Activated CD8-positive, alpha-beta memory T cell treated with anti-CD3 and anti-CD28 coated beads for 4 hours (primary cell): ENCODE measurements at places on chromosomes 4 and X.

GRCh38 chr4:182233310-182234090 lies 9.7 kb upstream of the TENM3 start:
- DNase-seq = no peak

DNA sequence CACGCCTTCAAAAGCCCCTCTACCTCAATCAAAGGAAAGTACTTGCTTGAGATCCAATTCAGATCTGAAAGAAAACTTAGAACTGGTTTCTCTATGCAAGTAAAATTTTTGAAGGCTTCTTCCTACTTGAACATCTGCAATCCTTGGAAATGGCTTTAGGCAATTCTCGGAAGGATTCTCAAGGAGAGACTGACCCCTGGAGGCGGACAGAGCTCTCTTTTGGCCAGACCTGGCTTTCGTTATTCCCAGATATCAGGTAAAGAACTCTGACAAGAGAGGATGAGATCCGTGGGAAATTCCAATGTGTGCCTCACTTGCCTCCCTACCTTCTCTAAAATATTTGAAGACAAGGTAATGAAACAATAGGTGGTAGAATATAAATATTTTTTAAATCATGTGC lies 670.3 kb upstream of the FAM241A start:
- no peak for DNase-seq

- no peak for DNase-seq
Observed at GRCh38 chr4:14850455-14851097, 151.7 kb upstream of the CPEB2 start.

DNA sequence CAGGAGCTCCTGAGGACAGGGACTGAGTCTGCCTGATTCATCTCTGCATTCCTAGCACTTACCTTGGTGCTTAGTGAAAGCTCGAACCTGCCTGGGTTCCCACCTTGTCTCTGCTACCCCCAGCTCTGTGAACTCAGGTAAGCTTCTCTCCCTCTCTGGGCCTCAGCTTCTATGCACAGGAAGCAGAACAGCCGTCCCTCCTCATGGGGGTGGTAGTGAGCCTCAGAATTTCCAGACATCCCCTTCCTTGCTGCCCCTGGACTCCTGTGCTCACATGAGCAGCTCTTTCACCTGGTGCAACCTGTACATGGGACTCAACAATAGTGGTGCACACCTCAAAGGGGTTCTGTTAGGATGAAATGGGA lies 50.8 kb downstream of the HTRA3 start:
- DNase-seq = no peak

GRCh38 chr4:183959319-183960045 lies 54.4 kb downstream of the STOX2 start:
- no peak for DNase-seq

DNA sequence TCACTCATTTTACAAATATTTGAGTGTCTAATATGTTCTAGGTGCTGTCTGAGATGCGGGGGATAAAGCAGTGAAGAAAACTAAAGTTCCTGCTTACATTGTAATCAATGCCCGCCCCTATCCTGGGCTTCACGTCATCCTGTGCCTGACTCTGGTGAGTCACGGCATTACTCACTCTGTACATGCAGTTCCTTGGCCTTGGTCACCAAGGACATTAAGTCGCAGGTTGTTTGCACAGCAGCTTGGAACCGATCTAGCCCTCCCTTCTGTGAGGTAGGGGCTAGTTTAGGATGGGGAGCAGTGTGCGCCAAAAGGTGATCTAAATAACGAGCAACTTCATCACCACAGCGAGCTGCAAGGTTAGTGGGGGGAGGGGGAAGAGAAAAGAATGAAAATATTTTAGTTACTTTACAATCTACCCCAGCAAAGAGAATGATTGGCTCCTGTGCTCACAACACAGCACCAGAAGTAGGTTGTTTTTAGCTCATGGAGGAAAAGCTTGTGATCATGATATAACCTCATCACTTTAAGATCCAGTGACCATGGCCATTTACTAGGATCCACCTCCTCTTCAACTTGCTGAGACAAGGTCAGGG lies 48.0 kb upstream of the HDAC8 start:
- DNase-seq = no peak

DNA sequence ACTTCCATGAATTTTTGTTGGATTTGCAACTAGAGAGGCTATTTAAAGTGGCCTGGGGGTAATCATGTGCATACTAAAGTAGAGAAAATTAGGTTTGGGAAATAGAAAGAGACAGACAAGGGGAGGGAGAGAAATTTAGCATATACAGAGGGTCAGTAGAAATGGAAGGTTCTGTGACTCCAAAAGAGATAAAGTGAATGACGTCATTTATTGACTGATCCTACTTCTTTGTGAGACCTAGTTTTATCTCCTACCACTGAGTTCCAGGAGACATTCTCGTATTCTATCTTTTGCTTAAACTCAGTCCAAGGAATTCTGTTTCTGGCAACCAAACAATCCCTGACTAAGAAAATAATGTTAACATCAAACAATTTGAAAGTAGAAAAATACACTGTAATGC lies 42.4 kb upstream of the FREM3 start:
- DNase-seq = no peak

DNA sequence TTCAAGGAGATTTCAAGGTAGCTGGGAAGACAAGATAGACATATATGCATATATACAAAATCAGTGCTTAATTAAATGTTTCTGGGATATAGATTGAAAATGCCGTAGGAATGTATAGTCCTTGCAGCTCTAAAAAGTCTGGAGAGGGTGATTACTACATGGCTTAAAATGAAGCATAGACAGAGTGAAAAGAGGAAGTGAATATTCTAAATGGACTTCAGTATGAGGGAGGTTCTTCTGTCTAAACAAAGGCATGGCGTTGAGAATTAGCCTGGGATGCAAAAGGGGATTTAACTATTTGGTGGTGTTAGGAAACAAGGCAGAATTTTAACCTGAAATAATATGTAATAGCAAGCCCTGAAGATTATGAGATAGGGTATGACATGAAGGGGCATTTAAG lies 141.5 kb upstream of the FRMPD4 start:
- no peak for DNase-seq

GRCh38 chr4:182795446-182796238 lies 121.5 kb downstream of the DCTD start:
- DNase-seq = no peak

DNA sequence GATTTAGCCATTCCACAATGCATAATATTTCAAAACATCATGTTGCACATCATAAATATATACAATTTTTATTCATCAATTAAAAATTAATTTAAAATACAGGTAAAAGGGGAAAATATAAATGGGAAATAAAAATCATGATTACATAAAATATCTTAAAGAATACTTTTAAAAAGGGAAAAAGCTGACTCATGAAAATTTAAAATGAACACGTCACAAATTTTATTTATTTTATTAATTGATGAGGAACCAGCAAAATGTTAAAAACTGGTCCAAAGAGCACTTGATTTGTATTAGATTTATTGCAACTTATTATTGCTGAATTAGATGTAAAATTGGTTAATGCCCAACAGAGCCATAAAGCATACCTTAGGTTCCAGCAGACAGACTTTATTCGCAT lies 78.5 kb upstream of the ANK2 start:
- no peak for DNase-seq

DNA sequence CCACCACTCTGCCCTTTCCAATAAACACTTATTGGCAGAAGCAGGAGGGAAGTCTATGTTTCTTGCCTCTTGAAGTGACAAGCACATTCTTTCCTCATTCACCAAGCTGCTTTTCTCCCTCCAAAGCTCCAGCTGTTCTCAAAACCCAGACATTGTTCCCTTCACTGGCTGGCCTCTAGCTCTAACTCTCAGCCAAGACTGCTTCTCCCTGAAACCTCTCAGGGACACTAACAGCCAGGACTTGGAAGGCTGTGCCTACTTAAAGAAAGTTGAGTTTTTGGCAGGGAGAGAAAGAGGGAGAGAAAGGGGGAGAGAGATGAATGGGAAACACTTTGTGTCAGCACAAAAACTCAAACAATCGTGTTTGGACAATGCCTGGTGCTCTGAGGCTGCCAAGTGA lies 99.5 kb downstream of the COX18 start:
- DNase-seq = no peak

DNA sequence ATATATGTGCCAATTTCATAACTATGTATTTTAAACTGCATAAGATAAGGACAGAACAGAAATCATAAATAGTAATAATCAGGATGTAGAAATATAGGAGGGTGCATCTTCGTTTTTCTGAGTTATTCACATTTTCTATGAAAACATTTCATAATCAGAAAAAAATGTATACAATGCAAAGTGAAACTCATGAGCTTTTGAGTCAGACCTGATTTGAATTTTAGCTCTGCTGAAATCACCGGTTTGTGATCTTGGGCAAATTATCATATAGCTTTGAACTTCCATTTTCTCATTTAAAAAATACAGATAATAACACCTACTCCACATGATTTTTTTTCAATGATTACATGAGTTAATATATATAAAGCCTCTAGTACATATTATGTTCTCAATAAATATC lies 106.9 kb downstream of the KDR start:
- DNase-seq = no peak

DNA sequence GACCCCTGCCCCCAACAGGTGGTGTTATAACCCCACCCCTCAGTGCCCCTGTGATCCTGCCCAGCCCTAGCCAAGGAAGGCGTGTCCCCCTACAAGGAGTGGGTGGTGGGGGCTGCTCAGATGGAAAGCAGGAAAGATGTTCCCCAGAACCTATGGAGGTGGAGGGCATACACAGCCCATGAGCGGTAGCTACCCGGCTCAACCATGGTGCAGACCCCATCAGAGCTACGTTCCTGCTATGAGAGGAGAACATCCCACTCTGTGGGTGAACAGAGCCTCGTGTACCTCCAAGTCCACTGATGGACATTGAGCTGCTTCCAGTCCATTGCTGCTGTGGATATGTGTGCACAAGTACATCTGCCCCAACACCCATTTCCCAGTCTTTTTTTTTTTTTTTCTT lies 71.1 kb downstream of the SHOX start:
- DNase-seq = no peak

- no peak for DNase-seq
Observed at GRCh38 chr4:159337041-159337440, 234.2 kb downstream of the RAPGEF2 start.

DNA sequence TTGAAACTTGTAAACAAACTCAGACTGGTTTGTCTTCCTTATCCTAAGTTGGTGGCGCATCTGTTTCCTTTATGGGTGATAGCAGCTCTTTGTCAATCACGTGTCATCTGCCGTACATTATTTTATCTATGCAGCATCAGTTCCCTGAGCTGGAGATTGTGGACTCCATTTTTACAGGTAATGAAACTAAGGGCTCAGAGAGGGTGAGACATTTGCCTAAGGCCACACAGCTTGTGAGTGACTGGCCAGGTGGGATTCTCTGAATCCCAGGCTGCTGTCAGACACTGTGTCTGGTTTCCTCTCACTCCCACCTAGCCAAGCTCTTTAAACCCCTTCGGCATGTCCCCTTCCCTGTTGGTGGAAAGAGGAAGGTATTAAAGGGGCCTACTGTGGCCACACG lies 41.7 kb upstream of the CLCN4 start:
- no peak for DNase-seq

GRCh38 chr4:71607780-71608677 lies 175.8 kb downstream of the GC start:
- no peak for DNase-seq

DNA sequence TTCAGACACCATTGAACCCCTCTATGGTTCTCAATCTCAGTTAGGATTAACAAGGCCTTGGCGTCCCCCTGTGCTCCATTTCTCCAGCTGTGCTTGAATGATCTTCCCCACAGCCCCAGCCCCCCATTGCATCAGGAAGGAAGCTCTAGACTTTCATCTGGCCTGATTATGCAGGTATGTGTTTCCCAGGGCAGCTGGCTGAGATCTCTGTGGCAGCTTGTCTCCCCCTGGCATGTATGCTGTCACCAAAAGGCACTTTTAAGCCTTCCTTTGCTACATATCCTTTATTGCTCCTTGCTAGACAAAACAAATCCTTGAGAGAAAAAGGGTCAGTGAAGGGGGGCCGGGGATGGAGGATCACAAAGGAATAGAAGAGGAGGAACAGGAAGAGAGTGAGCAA lies 1056.0 kb upstream of the SLIT2 start:
- no peak for DNase-seq
